ENCODE measurements at places on chromosomes 13 and 19. TPM values are rescaled to one million over a fixed set of nuclear protein-coding genes. Genes with fewer than 3 reads are reported as not detected.

DNA sequence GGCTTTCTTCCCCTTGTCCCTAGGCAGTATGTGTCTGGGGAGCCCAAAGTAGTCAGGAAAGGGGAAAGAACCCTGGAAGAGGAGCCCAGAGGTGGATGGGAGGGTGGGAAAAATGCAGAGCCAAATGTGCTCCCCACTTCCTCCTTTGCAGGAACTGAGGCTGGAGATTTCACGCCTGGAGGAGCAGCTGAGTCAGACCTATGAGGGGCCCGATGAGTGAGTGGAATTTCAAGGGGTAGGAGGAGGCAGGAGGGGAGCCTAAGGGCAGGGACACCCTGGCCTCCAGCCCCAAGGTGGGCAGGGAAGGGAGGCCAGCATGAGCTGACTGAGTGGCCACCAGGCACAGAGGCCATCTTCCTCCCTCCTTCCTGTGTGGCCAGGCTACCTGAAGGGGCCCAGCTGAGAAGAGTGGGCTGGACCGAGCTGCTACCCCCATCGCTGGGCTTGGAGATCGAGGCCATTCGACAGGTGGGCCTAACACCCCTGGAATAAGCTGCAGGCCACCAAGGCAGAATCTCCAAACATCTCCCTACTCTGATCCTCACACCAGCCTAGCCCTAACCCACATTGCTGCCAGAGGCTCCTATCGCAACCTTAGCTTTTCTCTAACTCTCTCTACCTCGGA, 14.3 kb downstream of the PTH2 start:
- no peak for DNase-seq

GRCh38 chr19:52943134-52943883, 19.4 kb downstream of the ZNF816 start:
- no peak for DNase-seq

GRCh38 chr13:114135731-114136171, 3.3 kb upstream of the RASA3 start:
- DNase-seq = no peak

GRCh38 chr13:29799041-29799440, 51.4 kb downstream of the UBL3 start:
- DNase-seq = no peak

DNA sequence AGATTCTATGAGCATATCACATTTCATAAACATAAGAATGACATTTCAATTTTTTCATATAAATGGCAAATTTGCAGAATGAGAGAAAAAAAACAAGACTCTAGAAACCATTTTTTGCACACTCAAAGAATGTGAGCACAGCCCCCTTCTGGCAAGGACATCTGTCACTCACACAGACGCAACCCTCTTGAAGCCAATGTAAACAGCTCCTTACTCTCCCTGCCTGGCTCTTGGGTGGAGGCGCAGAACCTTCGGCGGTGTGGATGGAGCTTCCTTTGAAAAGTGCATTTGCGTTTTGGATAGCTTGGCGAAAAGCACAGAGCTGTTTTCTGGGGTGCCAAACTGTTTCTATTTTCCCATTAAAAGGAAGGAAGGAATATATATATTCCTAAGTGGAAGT, 367.6 kb upstream of the TSHZ3 start:
- DNase-seq = no peak

DNA sequence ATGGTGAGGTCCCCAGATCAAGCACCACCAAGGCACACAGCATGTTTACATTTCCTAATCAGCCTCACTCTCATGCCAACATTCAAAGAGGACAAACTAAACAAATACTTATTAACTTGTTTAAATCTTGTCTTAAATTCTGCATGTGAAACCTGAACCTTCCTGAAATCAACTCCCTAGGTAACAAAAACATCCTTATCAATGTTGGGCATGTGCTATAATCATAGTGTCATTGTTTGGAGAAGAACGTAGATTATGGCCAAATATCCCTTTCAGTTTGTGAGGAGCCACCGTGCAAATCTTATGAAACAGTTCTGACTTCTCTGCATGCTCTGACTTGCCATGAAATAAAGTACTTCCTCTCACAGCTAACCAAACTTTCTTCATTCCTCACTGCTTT, 123.8 kb downstream of the NDFIP2 start:
- DNase-seq = no peak

GRCh38 chr19:40716031-40716481, 630 bp downstream of the COQ8B start:
- DNase-seq = no peak

DNA sequence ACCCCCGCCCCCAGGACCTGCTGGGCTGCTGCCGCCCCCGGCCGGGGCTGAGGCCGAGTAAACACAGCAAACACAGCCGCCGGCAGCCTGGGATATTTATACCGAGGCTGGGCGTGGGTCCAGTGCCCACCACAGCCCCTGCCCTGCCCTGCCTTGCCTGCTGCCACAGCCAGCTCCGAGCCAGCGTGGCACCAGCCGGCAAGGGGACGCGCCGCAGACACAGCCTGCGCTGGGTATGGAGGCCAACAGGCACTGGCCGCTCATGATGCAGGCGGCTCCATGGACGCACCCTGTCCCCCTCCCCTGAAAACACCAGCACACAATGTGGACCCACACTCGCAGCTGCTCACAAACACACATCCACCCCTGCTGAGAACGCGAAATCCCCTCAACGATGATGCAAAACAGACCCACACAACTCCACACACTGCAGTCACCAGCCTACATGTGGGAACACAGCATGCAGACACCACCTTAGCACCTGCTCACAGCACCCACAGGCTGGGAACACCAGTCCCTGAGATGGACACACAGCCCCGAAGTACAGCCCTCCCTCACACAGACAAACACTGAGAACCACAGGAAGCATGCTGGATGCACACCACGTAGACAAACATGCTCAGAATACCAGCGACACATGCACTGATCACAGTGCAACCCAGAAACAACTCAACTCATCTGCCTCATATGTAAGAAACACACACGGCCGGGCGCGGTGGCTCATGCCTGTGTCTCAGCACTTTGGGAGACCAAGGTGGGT, 16.2 kb downstream of the CCDC97 start:
- no peak for DNase-seq

DNA sequence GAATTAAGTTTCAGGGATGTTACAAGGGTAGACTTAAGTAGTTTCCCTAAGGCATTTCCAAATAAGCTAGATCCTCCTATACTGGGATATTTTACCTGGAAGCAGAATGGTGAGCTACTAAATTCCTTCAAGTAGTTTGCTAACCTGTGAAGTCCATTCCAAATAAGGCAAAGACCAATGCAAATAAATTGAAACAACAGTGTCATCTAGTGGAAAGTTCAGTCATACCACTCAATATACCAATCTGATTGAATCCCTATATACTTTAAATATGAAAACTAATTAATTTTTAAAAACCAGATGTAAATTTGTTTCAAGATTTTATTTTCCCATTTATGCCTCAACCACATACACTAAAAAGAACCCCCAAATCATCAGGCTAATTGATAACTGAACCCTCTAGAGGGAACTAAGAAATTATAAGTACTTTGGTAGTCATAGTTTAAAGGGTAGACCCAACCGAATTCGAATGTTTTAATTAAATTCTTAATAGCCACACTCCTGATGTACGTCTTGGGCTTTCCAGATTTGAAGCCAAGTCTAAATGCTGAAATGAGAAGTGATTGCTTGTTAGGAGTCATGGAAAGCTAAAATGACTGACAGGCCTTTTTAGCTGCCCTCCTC, 223.7 kb downstream of the TBC1D4 start:
- DNase-seq = peak; percentile 12

DNA sequence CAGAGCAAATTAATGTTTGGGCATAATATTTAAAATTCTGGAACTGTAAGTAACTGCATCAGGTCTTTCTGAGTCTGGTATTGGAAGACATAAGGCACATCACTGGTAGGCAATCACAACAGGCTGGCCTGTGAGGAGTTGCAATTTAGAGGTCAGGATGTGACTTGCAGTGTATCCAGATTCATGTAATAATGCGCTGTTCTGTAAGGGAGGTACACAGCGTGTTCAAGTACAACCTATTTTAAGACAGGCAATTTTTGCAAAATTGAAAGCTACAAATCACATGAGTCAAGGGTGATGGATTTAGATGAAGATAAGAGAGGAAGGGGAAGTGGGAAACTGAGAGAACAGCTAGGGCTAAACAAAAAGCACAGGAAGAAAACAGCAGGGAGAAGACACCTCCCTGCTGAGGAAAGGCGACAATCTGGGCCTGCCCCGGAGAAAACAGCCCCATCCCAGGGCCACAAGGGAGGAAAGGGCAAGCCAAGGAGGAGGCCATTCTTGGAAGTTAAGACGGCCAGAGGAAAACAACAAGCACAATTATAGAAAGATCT, 138.1 kb downstream of the LACC1 start:
- DNase-seq = no peak

DNA sequence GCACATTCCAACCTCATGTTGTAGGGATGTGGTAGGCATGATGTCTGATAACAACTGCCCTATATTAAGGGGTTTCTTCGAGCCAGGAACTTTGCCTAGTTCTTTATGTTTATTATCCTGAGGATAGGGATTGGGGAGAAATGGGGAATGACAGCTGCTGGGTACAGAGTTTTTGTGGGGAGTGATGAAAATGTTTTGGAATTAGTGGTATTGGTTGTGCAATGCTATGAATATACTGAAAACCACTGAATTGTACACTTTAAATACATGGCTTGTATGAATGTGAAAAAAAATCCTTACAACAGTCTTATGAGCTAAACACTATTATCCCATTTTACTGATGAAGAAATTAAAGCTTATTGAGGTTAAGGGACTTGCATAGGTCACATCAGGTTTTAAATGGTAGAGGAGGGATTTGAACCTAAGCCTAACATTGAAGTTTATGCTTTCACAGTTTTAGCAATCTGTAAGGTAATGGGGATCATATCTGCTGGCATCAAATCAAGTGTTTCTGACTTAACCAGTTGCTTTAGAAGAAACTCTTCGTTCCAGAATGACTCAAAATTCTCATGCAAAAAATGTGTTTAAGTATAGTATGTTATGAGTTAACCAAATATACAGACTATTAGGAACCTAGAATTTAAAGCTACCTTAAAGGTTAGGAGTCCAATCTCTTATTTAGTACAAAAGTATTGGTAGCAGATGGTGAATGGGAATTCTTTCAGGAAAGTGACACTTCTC, 61.4 kb downstream of the ERCC5 start:
- DNase-seq = no peak

DNA sequence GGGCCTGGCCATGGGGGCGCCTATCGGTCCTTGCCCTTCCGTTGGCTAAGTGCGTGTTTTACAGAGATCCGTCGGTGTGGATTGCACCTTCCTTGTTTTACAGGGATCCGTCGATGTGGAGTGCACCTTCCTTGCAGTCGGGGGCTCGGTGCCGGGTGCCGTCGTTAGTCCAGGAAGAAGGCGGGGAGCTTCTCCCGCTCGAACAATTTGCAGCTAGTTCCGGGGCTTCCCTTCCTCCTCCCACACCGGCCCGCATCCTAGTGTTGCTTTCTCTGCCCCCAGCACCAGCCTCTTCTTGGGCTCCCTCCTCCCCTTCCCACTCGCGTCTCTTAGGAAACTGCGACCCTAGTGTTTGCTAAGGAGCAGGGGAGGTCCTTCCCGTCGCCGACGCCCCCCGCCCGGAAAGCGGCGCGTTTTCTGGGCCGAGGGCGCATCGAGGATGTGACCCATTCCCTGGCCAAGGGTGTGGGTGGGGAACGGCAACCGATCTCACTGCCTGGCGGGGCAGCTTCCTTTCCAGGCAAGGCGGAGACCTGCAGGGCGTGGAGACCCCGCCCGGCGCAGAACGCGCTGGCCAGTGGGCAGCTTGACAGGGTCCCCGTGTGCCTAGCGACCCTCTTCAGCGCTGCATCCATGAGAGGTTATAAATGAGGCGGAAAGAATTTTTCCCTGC, 75.7 kb upstream of the ZNF91 start:
- DNase-seq = no peak

- DNase-seq = no peak
Measured at GRCh38 chr19:17180997-17181702, 34.0 kb upstream of the USE1 start.

GRCh38 chr19:18439025-18439909, 1.3 kb upstream of the ISYNA1 start:
- DNase-seq = no peak

DNA sequence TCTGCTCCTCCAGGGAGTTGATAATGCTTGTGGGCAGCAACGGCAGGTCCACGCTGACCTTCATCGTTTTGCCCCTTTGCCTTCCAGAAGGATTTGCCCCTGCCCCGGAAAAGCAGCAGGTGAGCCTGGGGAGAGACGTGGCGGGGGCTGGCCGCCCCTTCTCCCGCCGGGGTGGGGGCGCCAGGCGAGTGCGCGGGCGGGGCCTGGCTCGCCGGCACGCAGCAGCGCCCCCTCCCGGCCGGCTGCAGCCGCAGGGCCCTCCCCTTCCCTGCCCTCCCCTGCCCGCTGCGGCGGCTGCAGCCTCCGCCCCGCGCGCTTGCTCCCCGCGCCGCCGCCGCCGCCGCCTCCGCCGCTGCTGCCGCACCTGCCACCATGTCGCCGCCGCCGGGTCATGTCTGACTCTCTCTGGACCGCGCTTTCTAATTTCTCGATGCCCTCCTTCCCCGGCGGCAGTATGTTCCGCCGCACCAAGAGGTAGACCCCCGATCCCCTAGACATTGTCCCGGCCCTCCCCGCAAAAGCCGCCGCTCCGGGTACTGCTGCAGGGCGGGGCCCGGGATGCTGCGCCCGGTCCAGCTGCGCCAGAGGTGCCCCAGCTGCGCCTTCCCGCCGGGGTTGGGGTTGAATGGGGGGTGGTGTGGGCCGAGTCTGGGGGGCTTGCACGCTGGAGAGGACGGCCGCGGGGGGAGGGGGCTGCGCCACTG, at the start of gene MAST1:
Gene MAST1, plus strand, starts transcription at position 334 of the 704 bp plus-strand sequence. Its CDS starts 58 bp downstream, at position 392.
- no peak for DNase-seq

- no peak for DNase-seq
Measured at GRCh38 chr13:31328549-31329235, 128.9 kb downstream of the B3GLCT start.

DNA sequence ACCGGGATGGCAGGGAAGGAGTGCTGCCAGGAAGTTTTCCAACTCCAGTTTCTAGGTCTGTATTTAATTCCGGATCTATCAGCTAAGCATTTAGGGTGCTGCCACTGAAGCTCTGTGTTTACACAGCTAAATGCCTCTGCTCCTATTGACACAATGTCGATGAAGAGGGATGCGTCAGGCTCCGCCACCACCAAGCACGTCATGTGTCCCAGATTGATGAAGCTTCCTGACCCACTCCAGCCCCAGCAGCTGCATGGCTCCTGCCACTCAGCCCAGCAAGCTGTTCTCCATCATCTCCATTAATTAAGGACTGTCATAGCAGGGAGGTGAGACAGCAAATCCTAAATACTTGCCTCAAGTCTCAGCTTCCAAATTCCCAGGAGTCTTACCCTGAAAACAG, 435.2 kb upstream of the ZNF507 start:
- peak; percentile 86 for DNase-seq

MAP4K1 gene
- 2.9 TPM for total RNA-seq

JAK3 gene
- total RNA-seq = 3.2 TPM

ZIC2 gene
- total RNA-seq = not detected

PLVAP gene
- 155 TPM for total RNA-seq

TMEM221 gene
- 0.75 TPM for total RNA-seq

CAMSAP3 gene
- total RNA-seq = 0.11 TPM

NECTIN2 gene
- total RNA-seq = 55.9 TPM

ZNF43 gene
- 10.4 TPM for total RNA-seq

POGLUT2 gene
- 7.5 TPM for total RNA-seq

KIR2DL3 gene
- total RNA-seq = not detected

STOML3 gene
- total RNA-seq = not detected

ZNF714 gene
- total RNA-seq = 2.2 TPM
